ENCODE measurements at places on chromosomes 4 and X. TPM values are rescaled to one million over a fixed set of nuclear protein-coding genes. Genes with fewer than 3 reads are reported as not detected.

The SPANXN4 gene
- not detected for total RNA-seq

The VGLL1 gene
- total RNA-seq: 1.0 TPM

The MGST2 gene
- total RNA-seq: 23.4 TPM

The EVC2 gene
- 13.2 TPM for total RNA-seq

The DNAAF6 gene
- total RNA-seq: not detected

The REELD1 gene
- total RNA-seq: 0.78 TPM

The ANOS1 gene
- not detected for total RNA-seq

DNA sequence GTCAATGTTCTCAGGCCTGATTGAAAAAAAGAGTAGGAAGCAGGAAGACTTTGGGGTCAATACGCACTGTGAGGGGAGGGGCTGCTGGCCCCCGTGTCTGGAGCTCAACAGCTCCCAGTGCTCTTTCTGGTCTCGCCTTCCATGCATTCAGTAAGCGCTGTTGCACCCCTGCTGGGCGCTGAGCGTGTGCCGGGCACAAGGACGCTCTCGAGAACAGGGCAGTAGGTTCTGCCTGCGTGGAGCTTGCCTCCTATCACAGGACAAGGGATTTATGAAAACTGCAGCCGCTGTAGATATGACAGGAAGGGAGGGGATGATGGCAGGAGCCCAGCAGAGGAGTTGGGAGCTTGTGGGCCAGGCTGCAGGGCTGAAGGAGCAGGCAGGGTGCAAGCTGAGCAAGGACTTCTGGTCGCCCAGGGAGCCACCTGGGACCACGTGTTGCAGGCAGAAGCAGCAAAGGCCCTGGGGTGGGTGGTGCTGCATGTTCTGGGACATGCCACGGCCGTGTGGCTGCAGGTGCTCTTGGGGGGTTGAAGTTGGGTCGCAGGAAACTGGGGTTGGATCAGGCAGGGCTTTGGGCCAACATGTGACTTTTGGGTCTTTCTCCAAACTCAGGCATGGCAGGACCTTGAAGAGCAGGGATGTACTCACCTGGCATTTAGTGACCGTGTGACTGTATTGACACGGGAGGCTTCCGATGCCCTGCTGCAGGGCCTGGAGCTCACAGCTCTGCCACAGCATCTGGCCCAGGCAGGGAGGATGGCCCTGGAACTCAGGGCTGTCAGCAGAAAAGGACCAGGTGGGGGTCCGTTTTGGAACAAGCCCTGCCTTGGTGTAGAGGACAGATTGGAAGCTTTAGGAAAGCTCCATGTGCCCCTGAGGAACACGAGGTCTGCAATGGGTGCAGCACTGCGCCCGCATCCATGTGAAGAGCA, 97.9 kb downstream of the CPZ start:
- no peak for DNase-seq

GRCh38 chr4:38805530-38806145, 1.0 kb upstream of the TLR1 start:
- DNase-seq: no peak

GRCh38 chr4:138085736-138086305, 156.3 kb downstream of the SLC7A11 start:
- no peak for DNase-seq

DNA sequence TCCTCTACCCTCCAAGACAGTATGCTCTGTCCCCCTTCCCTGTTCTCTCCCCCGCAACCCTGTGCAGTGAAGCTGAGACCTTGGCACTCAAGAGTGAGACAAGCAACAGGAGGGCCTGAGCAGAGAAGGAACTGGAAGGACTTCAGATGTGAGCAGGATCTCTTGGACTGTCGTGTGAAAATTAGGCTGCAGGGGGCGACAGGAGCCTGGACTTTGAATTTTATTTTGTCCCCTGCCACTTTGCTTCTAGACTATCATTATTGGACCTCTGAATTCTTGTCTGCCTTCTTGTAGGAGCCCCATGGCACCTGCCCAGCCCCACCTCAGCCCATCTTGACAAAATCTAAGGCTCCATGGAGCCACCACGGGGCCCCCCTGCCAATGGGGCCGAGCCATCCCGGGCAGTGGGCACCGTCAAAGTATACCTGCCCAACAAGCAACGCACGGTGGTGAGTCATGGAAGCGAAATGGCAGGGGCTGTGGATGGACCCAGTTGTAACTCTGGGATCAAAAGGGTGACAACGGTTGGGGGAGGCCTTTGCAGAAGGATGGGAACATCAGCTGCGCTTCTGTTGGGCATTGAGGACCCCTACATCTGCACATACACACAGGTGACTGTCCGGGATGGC, 1.7 kb downstream of the ARAF start:
- no peak for DNase-seq

- no peak for DNase-seq
These were observed 279.8 kb upstream of the BOD1L1 start for GRCh38 chr4:13907255-13907751.

GRCh38 chr4:139666735-139667281, 1.2 kb downstream of the MGST2 start:
- peak; percentile 76 for DNase-seq

DNA sequence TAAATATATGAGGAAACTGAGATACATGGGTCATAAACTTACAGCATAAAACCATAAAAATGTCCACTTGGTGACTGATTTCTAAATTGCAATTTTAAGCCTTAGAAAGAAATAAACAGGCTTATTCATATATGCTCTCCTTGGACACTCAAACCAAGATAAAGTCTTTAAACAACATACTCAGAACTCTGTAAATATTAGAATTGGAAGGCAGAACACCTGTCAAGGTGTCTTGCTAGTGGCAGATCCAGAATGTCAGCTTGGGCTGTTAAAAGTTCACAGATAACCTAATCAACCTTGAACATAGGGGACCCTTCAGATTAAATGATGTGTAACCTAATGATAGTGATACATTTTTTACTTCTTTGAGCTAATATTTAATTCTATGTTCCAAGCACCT, 208.1 kb upstream of the ARSJ start:
- DNase-seq: no peak

DNA sequence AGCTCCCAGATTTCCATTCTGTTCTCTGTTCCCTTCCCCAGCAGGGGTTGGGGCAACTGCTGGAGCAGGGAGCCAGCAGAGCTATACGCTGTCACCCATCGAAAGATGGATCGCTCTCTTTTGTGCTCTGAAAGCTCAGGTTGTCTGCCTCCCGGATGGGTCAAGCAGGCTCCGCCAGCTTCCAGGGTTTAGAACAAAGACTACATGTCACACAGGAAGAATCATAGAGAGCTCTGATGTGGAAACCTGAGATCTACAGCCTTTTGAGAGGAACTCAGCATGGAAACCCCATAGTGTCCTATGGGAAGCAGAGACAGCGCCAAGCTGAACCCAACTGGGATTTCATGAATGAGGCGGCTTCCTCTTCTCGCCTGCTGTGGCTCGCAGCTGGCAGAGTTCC, 205.4 kb downstream of the HS3ST1 start:
- DNase-seq: no peak

GRCh38 chrX:153226344-153227185, 47.5 kb downstream of the MAGEA1 start:
- peak; percentile 22 for DNase-seq

DNA sequence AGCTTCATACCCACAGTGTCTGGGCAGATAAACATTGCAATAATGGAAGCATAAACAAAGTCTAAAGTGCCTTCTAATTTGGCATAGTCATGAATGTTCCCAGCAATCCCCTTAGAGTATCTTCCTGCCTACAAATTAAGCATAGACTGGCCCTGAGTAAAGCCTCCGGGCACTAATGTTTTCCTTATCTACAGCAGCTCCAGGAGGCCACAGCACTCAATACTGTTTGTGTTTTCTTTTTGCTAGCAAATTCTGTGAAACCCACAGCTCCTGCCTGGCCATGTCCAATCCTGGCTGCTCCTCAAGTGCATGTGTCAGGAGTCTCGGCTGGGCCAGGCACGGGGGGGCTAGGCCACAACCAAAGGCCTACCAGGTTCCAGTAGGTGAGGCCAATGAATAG, 102.7 kb upstream of the TBC1D9 start:
- no peak for DNase-seq

- DNase-seq: peak; percentile 84
These were observed 7.6 kb upstream of the HSD17B10 start for GRCh38 chrX:53441531-53442321.

DNA sequence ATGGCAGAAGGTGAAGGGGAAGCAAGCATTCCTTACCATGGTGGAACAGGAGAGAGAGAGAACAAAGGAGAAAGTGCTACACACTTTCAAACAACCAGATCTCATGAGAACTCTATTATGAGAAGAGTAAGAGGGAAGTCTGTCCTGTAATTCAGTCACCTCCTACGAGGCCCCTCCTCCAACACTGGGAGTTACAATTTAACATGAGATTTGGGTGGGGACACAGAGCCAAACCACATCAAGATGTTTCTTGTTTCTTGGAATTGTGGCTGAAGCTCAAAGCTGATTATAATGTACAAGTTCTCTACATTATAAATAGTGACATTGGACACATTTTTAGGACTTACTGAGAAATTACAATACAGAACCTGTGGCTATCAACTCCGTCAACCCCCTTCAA, 29.5 kb upstream of the TAPT1 start:
- DNase-seq: no peak

DNA sequence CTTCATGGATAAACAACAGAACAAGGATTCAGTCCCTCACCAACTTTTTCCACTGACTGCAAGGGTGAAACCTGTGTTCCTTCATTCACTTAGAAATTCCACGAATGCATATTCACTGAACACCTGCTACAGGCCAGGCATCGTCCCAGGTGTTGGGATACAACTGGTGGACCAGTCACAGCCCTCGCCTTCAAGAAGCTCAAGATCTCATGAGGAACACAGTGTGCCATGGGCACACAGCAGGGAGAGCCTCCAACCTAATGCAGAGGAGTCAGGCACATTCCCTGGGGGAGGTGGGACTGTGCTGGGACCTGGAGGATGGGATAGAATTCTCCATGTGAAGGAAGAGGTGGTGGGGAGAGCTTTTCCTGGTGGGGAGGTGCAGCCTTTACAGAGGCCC, 107.6 kb upstream of the PDLIM3 start:
- no peak for DNase-seq

- DNase-seq: no peak
These were observed 2.2 kb downstream of the PLXNB3 start for GRCh38 chrX:153766098-153766817.

DNA sequence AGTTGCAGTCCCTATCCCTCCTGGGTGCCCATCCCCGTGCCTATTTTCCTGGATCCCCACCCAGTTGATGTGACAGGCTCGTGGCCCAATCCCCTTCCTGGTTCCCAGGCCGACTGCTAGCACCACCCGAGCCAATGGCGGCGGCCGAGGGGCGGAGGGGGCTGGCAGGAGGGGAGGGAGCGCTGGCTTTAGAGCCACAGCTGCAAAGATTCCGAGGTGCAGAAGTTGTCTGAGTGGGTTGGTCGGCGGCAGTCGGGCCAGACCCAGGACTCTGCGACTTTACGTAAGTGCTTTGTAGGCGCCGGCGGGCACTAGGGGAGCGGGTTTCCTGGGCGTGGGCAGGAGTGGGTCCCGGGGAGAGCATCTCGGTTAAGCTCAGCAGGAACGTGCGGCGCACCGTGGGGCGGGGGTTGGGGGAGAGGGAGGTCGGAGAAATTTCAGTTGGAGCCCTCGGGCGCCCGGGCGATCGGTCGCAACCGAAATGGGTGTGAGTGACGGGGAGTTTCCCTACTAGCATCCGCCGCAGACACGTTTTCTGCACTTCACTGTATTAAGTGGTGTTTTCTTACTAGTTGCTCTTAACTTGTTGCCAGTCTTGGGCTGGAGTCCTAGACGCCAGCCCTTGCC, at the start of gene PLS3:
PLS3 (plus strand) TSS at position 197 of the 627 bp plus-strand sequence. CDS start 49,077 bp downstream, outside the sequence.
- DNase-seq: peak; percentile 83

- no peak for DNase-seq
These were observed 1039.9 kb downstream of the GLUD2 start for GRCh38 chrX:122087341-122087740.

DNA sequence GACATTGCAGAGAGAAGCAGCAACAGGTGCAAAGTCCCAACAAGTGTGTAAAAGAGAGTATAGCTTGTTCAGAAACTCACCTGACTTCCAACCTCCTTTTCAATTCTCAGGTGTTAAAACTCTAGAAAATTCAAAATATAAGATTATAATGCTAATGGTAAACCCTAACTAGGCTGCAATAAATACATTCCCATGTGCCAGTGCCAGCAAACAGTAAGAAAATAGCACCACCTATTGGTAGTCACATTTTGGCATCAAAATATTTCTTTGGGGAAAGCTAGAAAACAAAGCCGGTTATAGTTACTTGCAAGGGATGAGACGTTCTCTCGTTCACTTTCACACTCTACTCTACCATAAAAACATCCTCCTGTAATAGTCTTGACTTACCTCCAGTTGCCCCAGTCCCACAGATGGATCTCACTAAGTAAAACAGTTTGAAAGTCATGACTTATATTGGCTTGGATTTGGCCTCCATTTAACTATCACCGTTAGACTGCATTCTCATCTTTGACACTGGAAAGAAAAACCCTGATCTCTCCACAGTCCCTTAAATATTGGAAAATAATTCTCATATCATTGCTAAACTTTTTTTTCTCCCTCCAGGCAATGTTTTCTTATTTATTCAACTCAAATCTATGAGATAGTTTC, 9.6 kb downstream of the BMP3 start:
- no peak for DNase-seq

GRCh38 chr4:19402581-19403065, 849.1 kb upstream of the SLIT2 start:
- no peak for DNase-seq

DNA sequence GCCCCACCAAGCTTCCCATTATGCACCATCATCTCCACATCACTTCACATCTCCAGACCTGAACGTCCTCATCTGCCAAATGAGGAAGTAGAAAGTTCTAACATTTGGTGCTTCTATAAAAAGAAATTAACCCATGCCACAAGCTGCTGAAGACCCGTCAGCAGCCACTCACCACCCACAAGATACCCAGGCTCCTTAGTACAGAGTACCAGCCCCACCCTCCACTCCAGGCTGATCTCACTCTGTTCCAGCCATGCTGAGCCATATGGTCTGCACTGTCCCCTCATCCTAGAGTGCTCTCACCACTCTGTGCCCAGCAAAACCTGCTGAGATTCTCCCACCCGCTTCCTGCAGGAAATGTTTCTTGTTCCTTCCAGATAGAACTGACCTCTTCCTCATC, 240.8 kb upstream of the PPARGC1A start:
- DNase-seq: no peak

DNA sequence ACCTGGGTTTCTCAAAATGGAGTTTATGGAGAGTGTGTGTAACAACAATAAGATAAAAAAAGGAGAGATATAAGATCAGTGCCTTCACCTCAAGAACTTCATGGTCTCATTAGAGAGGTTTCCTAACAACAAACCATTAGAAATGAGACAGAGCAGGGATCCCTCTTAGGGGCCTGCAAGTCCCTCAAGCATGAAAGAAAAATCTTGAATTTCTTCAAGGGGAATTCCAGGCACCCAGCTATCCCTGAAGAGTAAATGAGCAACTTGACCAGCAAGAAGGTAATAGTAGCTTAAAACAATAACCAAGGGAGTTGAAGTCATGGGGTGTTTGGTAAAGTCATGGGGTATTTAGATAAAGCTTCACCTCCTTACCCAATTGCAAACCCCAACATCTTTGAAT, 49.7 kb upstream of the TLR3 start:
- DNase-seq: no peak

DNA sequence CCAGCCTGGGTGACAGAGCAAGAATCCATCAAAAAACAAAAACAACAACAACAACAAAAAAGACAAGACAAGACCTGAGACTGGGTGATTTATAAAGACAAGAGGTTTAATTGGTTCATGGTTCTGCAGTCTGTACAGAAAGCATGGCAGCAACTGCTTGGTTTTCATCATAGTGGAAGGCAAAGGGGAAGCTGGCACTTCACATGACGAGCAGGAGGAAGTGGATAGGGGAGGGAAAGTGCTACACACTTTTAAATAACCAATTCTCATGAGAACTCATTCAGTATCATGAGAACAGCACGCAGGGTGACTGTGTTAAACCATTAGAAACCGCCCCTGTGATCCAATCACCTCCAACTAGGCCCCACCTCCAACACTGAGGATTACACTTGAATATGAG, 28.4 kb upstream of the SLC10A7 start:
- no peak for DNase-seq

All from body of pancreas (tissue), 4 donors.